ENCODE measurements at places on chromosomes 2 and 18.

GRCh38 chr2:46847185-46847710 lies 68.4 kb downstream of the MCFD2 start:
- DNase-seq = no peak

GRCh38 chr2:207041279-207041678 lies 102.0 kb downstream of the CPO start:
- DNase-seq = no peak

DNA sequence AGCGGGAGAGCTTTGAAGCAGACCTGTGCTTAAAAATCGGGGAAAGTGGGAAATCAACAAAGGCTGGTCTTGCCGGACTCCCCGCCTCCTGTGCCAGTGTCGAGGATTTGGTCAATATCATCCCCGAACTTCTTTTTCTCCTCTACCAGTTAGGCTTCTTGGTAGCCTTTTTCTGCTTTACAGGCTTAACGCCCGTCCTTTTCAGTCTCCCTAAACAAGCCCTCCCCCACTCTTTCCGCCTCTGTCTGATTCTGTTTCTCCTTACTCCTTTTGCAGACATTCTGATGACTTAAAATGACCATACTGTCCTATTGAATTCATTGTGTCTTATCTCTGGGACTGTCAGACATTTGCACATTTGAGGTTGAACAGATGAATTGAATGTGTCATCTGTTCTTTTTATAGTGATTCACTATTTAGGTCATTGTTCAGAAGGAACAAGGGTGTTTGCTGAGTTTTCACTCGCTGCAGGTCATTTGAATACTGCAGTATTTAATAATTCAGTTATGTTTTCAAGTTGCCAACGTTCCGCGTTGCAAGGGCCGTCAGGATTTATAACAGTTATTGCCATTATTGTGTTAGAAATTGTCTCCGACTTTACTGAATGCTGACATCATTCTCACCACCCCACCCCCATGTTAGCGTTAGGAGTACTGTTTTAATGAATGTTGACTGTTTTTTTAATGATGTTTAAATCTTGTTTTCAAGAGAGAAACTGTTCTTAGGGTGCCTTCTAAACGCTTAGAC lies 1.1 kb downstream of the ITGAV start:
- DNase-seq = peak; percentile 33

- no peak for DNase-seq
These were observed 22.6 kb upstream of the RNF125 start for GRCh38 chr18:31996007-31996406.

DNA sequence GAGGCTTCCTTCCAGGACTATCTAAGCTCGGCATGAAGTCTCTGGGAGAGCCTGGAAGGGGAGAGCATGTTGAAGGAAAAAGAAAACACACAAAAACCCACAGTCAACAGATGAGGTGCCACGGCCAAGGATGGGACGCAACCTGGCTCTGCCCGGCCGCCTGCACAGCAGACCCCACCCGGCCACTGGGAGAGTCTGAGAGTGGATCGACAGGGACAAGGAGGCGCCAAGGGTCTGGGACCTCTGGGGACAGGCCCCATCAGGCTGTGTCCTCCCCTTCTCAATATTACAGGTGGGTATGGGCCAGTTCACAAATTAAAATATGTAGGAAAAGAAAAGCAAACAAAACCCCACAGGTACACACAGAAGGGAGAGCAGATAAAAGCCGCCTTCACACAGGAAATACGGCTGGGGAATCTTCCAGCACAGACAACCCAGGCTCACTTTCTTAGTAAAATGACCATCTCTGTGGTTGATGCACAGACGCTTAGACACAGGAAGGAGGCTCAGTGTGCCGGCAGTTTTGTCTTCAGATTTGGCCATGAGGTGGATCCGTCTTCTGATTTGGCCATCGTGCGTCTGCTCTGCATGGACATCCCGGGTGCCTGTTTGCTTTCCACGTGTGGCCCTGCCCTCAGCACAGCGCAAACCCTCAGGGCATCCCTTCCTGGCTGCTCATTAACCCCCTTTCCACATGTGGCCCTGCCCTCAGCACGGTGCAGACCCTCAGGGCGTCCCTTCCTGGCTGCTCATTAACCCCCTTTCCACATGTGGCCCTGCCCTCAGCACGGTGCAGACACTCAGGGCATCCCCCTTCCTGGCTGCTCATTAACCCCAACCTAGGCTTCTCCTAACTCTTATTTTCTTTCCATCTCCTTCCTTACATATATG lies 138.4 kb downstream of the EIPR1 start:
- peak; percentile 10 for DNase-seq

DNA sequence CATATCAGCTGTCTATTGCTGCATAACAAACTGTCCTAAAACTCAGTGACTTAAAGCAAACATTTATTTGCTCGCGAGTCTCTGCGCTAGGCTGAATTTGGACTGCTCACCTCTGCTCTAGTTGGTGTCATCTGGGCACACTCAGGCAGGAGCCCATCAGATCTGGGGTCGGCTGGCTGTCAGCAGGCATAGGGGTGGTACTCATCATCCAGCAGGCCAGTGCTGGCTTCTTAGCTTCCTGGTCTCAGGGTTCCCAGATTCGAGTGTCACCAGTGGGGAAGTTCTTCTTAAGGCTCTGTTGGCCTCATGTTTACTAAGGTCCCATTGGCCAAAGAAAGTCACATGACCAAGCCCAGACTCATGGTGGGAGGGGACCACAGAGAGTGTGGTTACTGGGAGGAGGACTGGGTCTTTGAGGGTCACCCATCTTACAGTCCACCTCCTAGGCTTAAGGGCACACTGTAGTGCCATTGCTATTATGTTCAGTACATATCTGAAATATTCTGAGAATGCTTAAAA lies 71.6 kb upstream of the ATG16L1 start:
- DNase-seq = peak; percentile 14

GRCh38 chr2:195594919-195595694 lies 61.9 kb upstream of the SLC39A10 start:
- no peak for DNase-seq

DNA sequence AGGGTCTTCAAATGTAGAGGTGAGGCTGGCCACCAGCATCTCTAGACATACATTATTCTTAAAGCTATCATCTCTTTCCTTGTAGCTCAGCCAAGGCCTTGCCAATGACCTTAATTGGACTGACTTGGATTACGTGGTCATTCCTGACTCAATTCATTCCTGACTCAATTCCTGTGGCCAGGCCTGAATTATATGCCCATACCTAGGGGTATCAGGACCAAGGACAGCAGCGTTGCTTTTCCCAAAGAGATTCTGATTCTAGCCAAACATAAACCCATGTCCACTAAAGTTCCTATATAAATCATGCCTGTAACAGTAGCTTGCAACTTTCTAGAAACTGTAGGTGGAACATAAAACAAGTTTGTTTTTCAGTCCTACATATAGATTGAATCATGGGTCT lies 231.7 kb downstream of the ARL6IP6 start:
- DNase-seq = no peak

- DNase-seq = no peak
These were observed 439.7 kb upstream of the TNP1 start for GRCh38 chr2:217299590-217299989.

DNA sequence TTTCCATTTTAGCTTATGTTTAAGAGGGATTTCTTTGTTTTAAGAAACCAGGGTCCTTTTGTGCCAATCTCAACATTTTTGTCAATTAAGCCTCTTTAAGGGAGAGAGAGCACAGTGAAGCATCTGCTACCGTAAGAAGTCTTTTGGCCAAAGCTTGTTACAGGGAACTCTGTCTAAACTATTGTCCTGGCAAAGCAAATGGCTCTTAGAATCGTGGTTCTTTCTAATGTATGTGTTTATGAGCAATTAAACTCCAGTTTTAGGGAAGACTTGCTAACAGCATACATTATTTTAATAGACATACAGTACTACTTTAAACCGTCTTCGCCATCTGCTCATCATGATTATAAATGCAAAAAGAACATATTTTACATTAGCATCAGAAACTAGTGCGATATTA lies 202.1 kb downstream of the CDCA7 start:
- DNase-seq = no peak

DNA sequence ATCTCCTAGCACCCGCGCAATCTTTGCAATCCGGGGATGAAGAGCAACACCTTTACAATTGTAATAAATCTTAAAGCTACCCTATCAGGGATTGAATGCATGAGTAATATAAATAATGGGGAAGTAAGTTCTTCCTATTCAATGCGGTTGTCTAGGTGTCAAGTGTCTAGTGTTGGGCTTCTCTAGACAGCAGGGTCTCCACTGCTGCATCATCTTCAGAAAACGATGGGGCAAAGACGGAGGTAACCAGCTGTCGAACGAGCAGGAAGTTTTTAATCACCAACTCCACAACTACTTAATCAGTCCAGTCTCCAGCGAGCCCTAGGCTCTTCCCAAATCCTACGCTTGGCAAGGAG lies 573 bp downstream of the STAM2 start:
- DNase-seq = no peak

DNA sequence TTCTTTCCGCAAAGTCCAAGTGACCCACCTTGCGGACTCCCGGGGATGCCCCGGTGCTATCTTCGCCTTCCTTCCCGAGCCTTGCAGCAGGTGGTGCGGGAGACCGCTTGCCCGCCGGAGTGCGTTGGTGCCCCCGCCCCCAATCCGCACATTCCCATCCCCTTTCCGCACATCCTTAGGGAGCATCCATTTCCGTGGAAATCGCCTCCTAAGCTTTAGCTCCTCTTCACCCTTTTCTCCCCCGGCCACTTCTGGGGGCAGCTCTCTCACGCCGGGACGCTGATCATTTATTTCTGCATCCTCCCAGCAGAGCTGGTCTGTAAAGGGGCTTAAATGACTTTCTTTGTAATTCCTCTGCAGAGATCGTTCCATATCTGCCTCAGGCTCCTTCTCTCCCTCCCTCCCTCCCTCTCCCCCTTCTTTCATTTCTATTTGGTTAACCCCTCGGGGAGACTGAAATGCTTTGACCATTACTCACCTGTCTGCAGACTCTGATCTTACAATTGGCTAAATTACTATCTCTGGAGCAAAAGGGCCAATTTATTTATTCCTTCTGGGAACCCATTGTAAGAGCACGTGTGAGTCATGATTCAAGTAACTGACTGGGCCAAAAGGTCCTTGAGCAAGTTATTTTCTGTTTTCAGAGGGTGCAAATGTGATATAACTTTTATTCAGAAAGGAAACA lies 1.3 kb upstream of the LYPD1 start:
- DNase-seq = no peak

DNA sequence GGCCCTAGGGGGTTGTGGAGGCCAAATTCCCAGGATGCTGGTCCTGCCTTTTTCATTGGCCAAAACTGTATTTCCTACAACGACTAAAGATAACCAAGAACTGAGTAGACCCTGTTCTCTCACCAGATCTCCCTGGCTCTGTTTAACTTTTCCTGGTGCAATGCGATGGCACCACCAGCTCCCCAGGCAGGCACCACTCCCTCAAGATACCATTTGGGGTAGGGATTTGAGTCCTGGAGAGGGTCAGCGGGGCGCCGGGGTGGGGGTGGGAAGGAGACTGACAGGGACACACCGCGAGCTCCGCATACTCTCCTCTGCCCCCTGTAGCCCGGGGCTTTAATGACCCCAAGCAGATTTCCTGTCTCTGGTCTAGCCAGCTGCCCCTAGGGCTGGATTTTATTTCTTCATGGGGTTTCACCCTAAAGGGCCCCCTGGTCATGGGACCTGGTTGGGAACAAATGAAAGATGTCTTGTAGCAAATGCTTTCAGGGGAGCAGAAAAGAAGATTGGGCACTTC lies 7.3 kb downstream of the SIX2 start:
- DNase-seq = no peak

- DNase-seq = no peak
These were observed 5.6 kb upstream of the PER2 start for GRCh38 chr2:238294046-238294392.

GRCh38 chr18:43994381-43994780 lies 686.3 kb upstream of the SETBP1 start:
- no peak for DNase-seq

All from CD4-positive, alpha-beta T cell treated with Interleukin-17A for 1 hour (primary cell).